ENCODE measurements at places on chromosomes 7 and 10.

DNA sequence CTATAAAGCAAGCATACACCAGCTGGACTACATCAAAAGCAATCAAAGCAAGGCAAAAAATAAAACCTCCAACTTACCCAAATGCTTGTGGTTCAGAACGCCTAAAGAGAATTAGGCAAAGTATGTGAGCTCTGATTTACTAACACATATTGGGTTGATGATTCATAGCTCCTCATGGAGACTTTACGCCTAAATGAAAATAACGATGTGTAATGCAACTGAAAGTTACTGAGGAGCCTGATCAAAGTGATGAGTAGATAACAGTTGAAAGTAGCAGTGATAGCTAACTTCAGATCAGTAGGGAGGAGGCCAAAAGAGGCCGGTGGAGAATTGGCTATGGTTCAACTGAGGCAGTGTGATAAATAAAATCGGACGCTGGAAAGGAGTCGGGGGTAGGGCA, 85.0 kb downstream of the MPP7 start:
- DNase-seq = no peak

GRCh38 chr7:132500727-132501440, 75.4 kb downstream of the PLXNA4 start:
- DNase-seq = no peak

DNA sequence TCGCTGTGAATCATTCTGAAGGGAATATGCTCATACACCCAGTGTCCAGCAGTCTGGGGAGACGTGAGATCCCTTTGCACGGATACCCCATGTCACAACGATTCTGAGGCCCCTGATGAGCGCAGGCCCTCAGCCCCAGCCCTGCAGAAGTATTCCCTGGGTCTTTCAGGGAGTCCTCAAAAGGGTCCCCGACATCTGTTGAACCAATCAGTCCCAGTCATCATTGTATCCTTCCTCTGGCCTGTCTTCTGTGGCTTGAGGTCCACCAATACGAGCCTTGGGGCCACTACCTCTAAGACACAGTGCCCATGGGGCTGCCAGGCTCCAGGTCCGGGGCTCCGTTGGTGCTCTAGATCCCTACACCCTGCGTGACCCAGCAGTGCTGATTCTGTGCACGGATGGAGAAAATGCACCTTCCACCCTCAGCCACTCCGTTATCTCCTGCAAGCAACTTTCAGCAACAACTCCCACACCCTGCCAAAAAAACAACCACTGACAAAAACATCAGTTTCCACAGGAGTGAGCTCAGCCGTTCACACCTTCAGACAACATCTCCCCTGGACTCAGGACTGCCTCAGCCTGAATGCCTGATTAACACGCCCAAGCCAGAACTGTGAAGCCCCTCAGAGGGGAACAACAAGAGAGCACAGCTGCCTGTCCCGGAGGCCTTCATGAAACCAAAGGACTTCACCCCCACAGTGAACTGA, 46.9 kb upstream of the KDM7A start:
- no peak for DNase-seq

- DNase-seq = no peak
Measured at GRCh38 chr7:126715076-126715475, 537.7 kb downstream of the GRM8 start.

GRCh38 chr10:22321156-22321923, 441 bp downstream of the BMI1 start:
- peak; percentile 93 for DNase-seq

Measured in retina (tissue), 1 donor.